Dermis blood vessel endothelial cell (primary cell): ENCODE measurements at places on chromosomes 5 and 9.

DNA sequence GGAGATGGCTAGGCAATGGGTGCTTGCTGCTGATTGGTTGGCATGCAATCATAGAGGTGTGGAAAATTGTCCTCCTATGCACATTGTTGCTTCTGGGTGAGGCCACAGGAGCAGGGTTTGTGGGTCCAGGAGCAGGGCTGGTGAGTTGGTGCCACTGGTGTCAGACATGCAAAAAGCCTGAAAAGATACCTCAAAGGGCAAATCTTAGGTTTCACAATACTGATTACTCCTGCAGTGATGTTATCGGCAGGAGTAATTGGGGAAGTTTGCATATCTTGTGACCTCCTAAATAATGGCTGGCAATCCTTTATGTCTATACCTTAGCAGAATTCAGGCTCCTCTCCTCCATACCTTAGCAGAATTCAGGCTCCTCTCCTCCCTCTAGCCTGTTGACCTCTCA is 25.2 kb downstream of the SLC25A48 start:
- no peak for DNase-seq

DNA sequence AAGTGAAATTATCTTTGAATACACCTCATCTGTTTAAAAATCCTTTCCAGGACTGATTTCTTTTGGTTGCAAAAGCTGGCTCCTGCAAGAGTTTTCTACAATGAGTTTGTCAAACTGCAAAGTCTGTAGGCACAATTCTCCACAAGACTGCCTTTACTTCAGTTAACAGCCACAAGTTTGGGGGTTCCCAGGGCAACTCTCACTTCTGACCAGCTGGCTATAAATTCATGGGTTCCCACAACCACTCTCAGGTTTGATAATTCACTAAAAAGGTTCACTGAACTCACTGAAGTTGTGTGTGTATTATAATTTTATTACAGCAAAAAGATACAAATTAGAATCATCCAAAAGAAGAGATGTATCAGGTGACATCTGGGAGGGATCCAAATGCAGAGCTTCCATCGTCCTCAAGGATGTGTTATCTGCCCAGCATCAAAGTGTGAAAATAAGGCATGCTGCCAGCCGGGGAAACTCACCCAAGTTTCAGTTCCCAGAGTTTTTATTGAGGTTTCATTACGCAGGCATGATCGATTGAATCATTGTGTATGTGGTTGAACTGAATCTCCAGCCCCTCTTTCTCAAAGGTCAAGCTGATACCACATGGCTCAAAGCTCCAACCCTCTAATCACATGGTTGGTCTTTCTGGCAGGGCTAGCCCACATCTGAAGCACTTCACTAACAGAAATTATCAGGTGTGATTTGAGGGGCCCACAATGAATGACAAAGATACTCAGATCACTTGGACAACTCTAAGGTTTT is 19.0 kb upstream of the PSIP1 start:
- DNase-seq, result no peak

DNA sequence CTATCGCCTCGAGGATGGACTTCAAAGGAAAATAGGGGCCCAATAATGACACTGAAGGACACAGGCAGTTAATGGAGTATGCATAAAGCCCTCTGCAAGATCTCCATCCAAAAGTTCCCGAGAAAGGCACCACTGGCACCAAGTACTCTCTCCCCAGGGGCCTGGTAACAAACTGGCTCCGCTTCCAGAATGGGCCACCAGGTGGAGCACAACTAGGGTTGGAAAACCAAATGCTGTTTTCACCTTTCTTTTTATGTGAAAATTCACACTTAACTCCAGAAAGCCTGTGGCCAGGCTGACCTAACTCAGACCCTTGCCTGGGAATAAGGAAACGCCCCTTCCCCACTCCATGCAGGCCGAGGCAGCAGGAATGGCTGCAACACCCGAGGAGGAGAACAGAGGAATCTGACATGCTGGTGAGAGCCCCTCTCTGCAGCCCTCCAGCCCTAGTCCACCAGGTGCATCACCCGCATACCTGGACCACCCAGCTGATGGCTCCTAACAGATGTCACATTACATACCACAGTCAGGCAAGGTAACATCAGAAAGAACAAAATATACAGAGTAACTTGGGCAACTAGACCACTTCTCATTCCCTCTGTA is 42.8 kb downstream of the CAMSAP1 start:
- peak; percentile 73 for DNase-seq

GRCh38 chr9:12838546-12838945 is 63.7 kb downstream of the LURAP1L start:
- DNase-seq, result no peak

- DNase-seq, result no peak
Measured at GRCh38 chr5:117393125-117393524, 818.5 kb upstream of the SEMA6A start.

- no peak for DNase-seq
Measured at GRCh38 chr9:126125177-126125576, 201.5 kb upstream of the MVB12B start.

DNA sequence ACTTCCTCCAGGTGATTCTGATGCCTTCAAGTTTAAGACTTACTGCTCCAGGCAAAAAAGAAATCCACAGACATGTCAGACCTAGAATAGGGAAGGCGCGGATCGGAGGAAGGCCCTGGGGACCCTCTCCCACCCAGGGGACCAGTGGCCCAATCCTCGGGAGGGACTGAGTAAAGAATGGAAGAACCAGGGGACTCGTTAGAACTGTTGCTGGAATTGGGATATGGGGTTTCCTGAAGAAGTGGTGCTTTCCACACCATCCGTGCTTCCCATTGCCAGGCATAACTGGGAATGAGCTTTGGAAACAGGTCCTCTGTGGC is 63.8 kb upstream of the SLC25A51 start:
- DNase-seq, result no peak

DNA sequence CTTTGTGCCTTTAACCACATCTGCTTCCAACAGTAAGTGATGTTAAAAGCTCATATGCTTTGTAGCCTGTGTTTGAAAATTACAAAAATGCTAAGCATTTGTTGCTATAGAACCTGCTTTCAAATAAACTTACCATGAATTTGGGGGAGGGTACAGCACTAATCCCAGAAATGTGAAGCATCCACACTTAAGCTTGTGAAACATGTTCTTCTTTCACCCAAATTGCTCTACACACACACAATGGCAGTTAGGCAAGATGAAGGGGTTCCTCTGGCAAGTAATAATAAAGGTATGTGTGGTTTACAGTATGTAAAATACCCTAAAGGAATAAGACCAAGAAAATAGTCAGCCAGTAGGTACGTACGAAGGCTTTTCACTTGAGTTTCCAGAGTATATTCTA is 165.6 kb downstream of the SMARCA2 start:
- DNase-seq, result no peak
